Activated CD8-positive, alpha-beta memory T cell treated with anti-CD3 and anti-CD28 coated beads, Interleukin-2, amount 50 U/mL, for 4 hours (primary cell): ENCODE measurements at places on chromosomes 2 and 18.
A peak's percentile ranks its signal among the peaks of the same experiment; 100 is the strongest.

- no peak for DNase-seq
Measured at GRCh38 chr2:48423376-48423775, 106.6 kb upstream of the STON1 start.

DNA sequence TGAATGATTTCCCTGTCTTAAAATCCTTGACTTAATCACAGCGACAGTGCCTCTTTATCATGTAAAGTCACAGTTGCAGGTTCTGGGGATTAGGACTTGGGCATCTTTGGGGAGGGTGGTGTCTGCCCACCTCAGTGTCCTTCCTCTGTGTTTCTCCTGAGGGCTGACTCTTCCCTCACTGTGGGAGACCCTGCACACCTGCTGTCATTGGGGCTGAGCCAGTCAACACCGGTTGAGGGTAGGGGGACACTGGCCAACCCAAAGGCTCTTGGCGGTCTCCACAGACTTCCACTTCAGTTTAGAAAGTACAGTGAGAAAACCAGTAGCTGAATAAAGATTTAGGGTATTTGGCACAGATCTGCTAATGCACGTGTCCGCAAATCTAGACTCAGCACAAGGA lies 36.9 kb downstream of the AGAP1 start:
- no peak for DNase-seq

GRCh38 chr2:120893811-120894584 lies 158.3 kb downstream of the GLI2 start:
- DNase-seq, result no peak

- no peak for DNase-seq
Measured at GRCh38 chr2:23037596-23037995, 347.4 kb upstream of the KLHL29 start.

DNA sequence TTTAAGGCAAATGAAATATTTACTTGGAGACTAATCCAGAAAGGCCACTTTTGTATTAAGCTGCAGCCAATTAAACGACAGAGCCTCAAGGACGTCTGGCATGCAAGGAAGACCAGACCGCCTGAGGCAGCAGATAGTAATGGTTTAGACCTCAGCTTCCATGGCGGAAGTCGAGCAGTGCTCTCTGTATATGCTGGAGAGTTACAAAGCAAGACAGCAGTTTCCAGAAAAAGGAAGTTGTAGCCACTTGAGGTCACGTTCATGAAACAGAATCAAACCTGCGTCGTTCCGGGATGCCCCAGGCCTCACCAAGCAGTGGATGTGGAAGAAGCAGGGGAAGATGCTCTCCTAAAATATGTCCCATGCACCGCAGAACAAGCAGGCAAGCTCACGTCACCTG lies 142.0 kb downstream of the PTGR3 start:
- DNase-seq, result no peak

DNA sequence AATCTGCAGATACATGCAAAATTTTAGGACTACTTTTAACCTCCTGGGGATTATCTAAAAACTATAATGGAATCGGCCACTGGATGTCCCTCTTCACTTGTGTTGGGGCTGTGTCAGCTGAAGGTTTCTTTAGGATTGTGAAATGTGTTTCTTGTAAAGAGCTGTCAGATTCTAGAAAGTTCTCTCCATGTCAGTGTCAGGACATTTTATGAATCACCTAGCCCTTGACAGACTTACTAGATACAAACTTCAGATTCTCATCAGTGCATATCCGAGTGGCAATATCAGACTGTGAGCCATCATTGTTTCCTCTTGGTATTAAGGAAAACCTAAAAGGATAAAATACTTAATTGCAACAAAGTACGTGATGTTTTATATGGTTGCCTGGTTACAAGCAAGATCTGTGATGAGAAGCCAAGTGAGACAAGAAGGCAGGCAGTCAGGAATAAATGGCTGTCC lies 107.3 kb downstream of the CPS1 start:
- DNase-seq, result no peak

GRCh38 chr2:237879058-237879430 lies 19.6 kb downstream of the RAMP1 start:
- no peak for DNase-seq

DNA sequence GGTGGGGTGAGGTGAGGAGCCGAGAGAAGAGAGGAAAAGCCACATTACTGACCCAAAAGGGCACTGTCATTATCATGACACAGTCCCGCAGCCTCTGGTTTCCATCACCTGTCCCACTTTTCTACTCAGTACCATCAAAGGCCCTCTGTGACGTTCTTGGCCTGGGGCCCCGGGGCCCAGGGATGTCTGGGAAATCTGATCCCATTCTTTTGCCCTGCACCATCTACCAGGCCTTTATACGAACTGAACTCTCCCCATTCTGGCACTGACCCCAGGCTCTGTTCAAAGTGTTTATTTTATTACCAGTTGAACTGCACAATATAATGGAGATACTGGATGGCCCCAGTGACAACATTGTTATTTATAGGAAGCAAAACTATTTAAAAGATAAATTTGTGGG lies 89.1 kb downstream of the COL6A3 start:
- no peak for DNase-seq

- DNase-seq, result no peak
Measured at GRCh38 chr2:159446201-159446600, 159.7 kb upstream of the WDSUB1 start.

- no peak for DNase-seq
Measured at GRCh38 chr2:11563784-11564666, 30.2 kb downstream of the GREB1 start.

GRCh38 chr18:70335892-70336726 lies 47.3 kb downstream of the SOCS6 start:
- DNase-seq, result no peak

- DNase-seq, result no peak
Measured at GRCh38 chr2:74911061-74911460, 47.4 kb upstream of the POLE4 start.

- no peak for DNase-seq
Measured at GRCh38 chr2:181471226-181471625, 14.0 kb downstream of the ITGA4 start.

GRCh38 chr18:40402052-40402451 lies 1553.0 kb upstream of the PIK3C3 start:
- DNase-seq, result no peak

- no peak for DNase-seq
Measured at GRCh38 chr18:63585988-63586387, 1.2 kb upstream of the SERPINB13 start.

DNA sequence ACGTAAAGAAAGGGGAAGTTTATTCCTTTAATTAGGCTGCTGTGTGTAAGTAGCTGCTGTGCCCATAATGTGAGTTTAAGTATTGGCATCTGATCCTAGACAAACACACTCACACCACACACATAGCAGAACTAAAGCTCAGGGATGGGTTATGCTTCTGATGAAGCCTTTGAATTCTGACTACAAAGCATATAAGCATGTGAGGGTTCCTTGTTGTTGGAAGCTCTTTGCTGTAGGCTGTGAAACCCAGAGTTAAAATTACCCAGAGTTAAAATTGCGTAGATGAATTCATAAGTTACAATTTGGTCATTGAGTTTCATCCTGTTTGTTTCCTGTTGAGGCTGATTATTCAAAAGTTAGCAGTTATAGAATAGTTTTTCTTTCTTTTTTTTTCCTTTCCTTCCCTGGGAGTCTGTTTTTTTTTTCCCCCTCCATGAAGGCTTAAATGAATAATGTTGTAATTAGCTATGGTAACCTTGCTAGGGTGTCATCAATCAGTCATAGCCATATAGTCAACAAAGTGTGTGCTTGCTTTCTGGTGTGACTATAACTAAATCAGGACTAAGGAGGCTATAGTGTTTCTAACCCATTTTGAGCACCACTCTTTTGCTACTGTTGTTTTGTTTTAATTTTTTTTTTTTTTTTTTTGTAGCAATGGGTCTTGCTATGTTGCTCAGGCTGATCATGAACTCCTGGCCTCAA lies 426.1 kb downstream of the PARD3B start:
- DNase-seq, result no peak

- no peak for DNase-seq
Measured at GRCh38 chr2:217970206-217970605, 32.6 kb downstream of the TNS1 start.

GRCh38 chr18:12990123-12990475 lies 1.1 kb upstream of the CEP192 start:
- DNase-seq, result peak; percentile 32

- no peak for DNase-seq
Measured at GRCh38 chr2:199692489-199692888, 158.5 kb downstream of the FTCDNL1 start.

- DNase-seq, result no peak
Measured at GRCh38 chr2:74206180-74206688, 7.8 kb downstream of the MTHFD2 start.
